IgD-negative memory B cell (primary cell): ENCODE measurements at places on chromosomes 2 and 18. TPM values are rescaled to one million over a fixed set of nuclear protein-coding genes. Genes with fewer than 3 reads are reported as not detected.

Gene TGFA
- polyA plus RNA-seq: 0.06 TPM

Gene BCL2
- 36.2 TPM for polyA plus RNA-seq

Gene KCNF1
- not detected for polyA plus RNA-seq

Gene DNAH6
- polyA plus RNA-seq: 0.06 TPM

Gene ATP8B1
- polyA plus RNA-seq: 0.50 TPM
